ENCODE measurements at places on chromosomes 4 and X.

- DNase-seq: no peak
Measured at GRCh38 chr4:70239131-70239883, 3.1 kb upstream of the CSN3 start.

DNA sequence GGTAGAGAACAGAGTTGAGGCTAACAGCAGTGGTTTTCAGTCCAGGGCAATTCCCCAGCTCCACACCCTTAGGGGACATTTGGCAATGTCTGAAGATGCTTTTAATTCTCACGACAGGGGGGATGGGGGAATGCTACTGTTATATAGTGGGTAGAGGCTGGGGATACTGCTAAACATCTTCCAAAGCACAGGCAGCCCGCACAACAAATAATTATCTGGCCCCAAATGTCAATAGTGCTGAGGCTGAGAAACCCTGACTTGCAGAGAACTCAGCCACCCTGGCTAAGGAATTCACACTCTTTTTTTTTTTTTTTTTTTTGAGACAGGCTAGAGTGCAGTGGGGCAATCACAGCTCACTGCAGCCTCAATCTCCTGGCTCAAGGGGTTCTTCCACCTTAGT, 60.6 kb downstream of the POLR2B start:
- no peak for DNase-seq

- no peak for DNase-seq
Measured at GRCh38 chrX:44784241-44784640, 59.6 kb upstream of the DUSP21 start.

- DNase-seq: no peak
Measured at GRCh38 chrX:41781500-41781899, 57.5 kb downstream of the GPR82 start.

- DNase-seq: no peak
Measured at GRCh38 chr4:26432419-26432818, 57.9 kb downstream of the CCKAR start.

- DNase-seq: peak; percentile 76
Measured at GRCh38 chr4:2057382-2058065, 1.6 kb upstream of the NAT8L start.

- DNase-seq: no peak
Measured at GRCh38 chr4:10622728-10623127, 61.8 kb downstream of the CLNK start.

DNA sequence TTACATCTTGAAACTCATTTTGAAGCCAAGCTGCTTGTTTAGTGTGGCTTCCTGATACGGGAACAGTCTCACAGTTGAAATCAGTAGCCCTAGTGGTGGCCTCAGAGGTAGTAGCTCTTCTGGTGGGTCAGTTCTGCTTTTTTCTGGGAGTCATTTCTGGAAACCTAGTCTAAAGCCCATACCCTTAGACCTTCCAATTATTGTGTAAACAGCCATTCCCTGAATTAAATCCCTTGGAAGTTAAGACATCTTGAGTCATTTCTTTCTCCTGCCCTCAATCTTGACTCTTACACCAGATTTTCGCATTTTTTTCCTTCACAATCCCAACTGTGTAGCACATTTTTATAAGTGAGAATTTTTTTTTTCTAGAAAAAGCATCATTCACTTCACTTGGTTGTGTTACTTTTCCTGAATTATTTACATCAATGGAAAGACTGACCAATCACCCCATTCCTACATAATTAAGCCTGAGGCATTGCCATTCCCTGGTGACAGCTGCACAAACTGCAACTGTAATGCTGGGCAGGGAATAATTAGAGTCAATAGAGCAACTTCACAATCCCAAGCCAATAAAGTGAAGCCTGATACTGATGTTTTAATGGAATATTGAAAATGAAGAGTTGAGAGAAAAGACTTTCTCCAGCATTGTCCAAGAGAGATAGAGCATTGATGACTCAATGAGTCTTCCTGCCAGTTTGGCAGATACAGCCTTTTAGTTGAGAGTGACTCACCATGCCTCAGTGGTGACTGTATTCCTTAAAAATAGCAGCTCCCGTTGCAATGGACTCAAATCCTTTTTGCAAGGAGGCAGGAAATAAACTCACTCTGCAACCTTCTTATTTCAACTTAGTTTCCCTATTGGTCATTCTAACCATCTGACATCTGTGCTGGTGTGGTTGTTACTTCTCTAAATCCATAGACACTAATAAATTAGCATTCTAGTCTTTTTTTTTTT, 13.0 kb upstream of the SEPSECS start:
- no peak for DNase-seq

GRCh38 chrX:148600581-148600980, 100.2 kb downstream of the AFF2 start:
- DNase-seq: no peak

DNA sequence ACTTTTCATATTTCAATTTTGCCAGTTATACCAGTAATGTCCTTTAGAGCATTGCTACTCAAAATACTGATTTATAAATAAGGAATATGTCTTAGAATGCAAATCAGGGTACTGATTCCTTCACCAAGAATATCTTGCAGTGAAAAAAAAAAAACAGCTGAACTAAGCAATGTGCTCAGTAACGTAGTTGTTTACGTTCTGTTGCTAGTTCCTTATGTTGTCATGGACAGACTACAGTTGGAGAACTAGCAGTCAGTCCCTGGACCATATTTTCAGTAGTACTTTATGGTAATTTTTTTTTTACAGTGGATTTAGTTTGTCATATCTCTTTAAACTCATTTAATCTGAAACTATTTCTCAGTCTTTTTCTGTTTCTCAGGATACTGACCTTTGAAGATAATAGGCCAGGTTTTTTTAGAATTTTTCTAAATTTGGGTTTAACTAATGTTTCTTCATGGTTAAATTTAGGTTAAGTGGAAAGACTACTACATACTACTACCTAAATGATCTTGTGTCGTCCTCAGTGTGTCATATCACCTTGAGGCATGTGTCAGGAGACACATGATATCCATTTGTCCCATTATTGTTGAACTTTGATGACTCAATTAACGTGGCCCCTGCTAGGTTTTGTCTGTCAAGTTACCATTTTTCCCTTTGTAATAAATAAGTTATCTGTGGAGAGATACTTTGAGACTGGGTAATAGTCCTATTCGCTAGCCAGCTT, 21.0 kb downstream of the SMARCAD1 start:
- no peak for DNase-seq

DNA sequence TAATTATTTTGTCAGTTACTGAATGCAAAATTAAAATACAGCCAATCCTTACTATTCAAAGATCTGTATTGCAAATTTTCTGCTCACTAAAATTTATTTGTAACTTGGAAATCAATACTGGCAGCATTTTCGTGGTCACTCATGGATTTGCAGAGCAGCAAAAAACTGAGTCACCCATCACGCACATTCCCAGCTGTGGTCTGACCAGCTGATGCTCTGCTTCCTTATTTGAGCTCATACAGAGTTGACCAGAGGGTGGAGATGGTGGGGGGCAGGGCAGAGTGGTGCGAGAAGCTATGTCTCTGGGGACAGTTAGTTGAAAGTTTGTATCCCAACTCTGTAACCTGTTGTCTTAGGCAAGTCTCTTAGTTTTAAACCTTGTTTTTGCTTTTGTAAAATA, 214.8 kb downstream of the SPCS3 start:
- DNase-seq: no peak

DNA sequence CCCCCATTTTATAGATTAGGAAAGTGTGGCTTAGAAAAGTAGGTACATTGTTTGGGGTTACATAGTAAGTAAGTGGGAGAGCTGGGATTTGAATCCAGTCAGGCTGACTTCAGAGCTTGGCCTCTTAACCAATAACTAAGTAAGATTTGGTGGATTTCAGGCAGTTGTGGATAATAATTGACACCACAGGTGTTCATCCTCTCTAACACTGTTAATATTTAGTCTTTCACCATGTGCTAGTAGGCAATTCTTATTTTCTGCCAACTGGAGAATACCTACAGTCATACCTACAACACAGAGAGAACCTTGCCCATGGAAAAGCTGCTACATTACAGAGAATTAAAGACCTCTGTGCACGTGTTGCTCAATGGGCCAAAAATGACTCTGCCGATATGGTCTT, 89.5 kb downstream of the DIAPH2 start:
- DNase-seq: no peak

GRCh38 chr4:174764105-174764729, 64.8 kb downstream of the GLRA3 start:
- DNase-seq: no peak

GRCh38 chrX:134933911-134934310, 56.9 kb upstream of the SMIM10 start:
- no peak for DNase-seq

DNA sequence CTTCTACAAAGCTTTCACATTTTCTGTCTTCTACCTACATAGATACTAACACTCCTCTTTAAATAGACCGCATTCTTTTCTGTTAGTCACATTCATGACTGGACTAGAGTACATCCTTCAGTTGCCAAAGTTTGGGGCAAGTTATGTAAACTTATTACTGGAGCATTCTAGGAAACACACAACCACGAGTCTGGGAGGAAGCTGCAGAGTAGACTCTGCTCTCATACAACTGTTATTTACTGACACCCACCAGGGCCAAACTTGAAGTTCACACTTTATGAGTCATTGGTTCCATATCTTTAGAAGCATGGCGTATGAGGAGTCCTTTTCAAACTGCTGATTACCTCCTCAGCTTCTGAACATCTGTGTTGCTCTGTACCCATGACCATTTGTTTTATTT, 87.0 kb downstream of the RNF150 start:
- DNase-seq: no peak

DNA sequence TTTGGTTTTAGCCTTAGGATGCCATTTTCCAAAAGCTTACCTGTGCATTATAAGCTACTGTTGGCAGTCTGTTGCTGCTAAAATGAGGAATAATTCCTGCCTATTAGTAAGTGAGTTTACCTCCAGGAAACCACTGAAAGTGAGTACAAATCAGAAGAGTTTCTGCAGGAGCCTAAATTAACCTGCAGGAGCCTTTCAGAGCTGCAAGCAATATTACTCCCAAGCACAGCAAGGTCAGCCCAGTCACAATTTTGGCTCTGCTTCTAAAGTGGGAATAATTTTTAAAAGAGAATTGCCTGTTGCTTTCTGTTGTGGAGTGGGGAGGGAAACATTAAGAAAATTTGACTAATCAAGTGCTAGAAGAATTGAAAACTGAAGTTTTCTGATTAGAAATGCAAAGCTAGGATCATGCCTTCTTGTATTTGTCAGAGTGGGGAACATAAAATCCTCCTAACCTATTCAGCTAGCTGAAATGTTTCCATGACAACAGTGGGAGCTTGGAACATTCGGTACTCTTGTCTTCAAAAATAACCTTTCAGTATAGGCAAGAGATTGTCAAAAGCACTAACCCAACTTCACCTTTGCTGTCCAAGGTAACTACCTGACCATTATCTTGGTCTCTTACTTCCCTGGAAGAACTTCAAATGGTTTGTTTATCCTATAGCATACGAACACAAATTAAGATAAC, 193.2 kb downstream of the COMMD8 start:
- DNase-seq: no peak

GRCh38 chr4:654503-654845, 19.6 kb downstream of the ATP5ME start:
- DNase-seq: no peak

GRCh38 chr4:102707150-102707549, 53.6 kb downstream of the MANBA start:
- no peak for DNase-seq

DNA sequence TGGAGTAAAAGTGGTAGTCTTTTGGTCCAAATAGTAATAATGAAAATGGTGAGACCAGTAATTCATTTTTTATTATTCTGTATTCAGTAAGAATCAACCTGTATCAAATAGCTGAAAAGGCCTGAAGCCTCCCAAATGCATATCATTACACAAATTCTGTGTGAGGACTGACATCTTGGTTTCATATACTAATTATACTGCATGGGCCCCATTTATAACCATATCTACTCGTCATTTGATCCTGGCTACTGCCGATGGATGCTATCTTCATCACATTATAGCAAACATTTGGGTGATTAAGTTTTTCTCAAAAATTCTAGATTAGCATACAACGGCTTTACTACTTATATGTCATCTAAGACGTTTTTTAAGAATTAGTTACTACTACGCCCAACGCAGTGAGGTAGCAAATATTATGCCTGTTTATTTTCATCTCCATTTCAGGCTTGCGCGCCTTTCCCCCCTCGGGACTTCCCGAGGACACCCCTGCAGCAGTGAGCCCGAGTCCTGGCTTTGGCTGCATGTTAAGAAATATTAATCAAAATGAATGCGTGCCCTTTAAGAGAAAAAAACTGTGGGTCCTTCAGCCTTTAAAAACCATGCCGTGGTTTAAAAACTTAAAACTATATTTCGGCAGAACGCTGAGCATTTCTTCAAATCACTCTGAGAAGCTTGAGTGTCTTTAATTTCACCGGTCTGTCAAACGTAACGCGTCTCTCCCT, 814 bp upstream of the MMAA start:
- DNase-seq: no peak

GRCh38 chr4:75168548-75168947, 235.6 kb downstream of the PARM1 start:
- no peak for DNase-seq

- no peak for DNase-seq
Measured at GRCh38 chrX:72025236-72025770, 106.4 kb downstream of the RTL5 start.

DNA sequence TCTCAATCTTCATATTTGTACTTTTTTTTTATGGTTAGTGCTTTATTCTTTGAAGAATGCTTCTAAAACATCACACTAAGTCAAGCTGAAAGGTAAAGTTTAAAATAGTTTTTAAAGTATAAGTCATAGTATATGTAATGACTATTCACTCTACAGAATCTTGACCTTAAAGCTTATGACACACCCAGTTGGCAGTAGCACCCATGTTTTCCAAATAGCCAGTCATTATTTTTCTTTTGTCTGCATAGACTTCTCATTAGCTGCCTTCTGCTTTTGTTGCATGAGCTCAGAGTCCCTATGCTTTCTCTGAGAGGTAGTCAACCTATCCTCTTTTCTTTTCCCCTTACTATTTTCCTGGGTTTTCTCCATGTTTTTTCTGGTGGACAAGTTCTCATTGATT, 231.5 kb downstream of the PCDH18 start:
- no peak for DNase-seq

DNA sequence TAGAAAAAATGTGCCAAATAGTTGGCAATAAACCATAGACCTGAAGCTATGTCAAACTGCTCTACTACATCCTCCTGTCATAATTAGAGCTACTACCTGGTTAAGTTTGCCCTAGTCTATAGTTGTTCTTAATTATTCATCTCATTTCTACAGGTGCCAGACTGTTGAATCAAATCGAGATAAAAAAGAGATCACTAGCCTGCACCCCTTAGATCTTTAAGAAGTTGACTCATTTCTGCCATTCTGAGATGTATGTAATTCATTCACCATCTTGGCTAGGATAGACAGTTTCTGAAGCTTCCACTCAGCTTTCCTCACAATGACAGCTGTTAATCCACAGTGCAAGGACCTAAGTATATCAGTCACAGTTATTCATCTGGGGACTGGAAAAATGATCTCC, 452.1 kb upstream of the BOD1L1 start:
- DNase-seq: no peak

GRCh38 chr4:141331534-141332358, 111.1 kb downstream of the ZNF330 start:
- DNase-seq: no peak

Data from posterior cingulate gyrus (tissue), 11 donors.